ENCODE measurements at places on chromosomes 3 and 15.

DNA sequence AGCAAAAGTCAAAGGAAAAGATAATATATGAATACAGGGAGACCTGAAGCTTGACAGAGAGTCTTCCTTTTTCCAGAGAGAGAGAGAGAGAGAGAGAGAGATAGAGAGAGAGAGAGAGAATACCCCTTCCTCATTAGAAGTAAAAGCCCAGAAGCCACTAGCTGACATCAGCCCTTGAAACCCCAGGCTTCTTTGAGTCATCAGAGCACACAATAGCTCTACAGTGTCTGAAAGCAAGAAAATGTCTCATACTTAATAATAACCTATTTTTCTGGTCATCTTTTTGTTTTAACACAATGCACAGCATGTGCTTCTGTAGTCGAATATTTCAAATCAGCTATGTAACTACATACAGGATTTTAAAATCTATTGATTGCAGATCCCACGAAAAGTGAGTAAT is 109.2 kb upstream of the NANOGP8 start:
- no peak for DNase-seq

- no peak for DNase-seq
Observed at GRCh38 chr3:110062716-110063115, 725.4 kb upstream of the DPPA4 start.

GRCh38 chr15:59794229-59794886 is 105.2 kb upstream of the BNIP2 start:
- DNase-seq, result no peak

DNA sequence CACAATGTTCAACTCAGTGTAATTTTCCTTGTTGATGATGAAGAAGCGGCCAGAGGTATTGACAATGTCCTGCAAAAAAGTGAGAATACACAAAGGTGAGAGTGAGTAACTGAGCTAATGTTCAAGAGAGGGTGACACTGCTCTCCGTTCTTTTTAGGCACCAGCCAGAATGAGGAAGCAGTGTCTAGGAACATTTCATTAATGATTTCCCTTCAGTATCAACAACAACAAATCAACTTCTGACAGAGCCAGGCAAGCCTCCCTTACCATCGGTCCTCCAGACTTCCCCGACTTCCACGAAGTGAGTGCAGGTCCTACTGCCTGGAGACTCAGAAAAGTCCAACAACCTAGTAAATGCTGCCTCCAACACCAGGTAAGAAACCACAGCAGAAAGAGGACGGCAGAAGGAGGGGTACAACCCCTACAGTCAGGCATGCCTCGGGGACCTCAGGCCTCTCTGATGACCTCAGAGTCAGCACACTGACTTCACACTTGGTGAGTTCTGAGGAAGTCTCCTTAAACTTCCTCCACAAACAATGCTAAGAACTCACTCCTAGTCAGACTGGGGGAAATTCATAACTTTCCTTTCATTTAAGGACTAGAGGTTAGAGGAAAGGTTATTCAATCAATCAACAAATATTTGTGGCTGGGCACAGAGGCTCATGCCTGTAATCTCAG is 62.7 kb downstream of the NPTN start:
- no peak for DNase-seq

DNA sequence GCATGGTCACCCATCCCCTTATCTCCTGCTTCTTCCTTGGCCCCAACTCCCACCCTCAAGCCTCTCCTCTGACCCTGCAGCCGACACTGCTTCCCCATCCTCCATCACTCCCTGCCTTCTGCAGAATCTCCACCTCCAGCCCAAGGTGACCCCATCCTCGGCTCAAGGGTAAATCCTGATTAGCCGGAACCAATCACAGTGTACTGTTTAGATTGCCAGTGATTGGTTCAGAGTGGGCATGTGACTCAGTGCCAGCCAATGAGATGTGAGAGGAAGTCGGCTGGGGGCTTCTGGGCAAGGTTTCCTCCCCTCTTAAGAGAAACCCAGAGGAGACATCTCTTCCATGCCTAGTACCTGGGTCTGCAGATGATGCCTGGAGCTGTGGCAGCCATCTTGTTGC is 10.3 kb downstream of the CACNA2D2 start:
- DNase-seq, result no peak

DNA sequence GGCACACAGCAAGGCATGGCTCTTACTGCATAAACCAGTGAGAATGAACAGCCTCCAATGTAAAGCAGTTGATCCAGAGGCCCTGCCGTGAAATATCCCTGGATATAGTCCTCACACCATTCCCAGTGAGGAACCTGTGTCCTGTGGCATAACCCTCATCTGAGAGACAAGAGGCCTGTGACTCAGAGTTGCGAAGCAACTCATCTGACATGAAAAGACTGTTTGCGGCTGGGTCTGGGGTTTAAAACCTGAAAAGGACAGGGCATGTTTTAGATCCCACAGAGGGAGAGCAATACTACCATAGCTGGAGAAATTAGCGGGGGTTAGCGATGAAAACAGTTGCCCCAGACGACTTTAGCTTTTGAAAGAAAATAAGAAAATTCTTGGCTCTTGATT is 165.3 kb upstream of the BHLHE40 start:
- no peak for DNase-seq

DNA sequence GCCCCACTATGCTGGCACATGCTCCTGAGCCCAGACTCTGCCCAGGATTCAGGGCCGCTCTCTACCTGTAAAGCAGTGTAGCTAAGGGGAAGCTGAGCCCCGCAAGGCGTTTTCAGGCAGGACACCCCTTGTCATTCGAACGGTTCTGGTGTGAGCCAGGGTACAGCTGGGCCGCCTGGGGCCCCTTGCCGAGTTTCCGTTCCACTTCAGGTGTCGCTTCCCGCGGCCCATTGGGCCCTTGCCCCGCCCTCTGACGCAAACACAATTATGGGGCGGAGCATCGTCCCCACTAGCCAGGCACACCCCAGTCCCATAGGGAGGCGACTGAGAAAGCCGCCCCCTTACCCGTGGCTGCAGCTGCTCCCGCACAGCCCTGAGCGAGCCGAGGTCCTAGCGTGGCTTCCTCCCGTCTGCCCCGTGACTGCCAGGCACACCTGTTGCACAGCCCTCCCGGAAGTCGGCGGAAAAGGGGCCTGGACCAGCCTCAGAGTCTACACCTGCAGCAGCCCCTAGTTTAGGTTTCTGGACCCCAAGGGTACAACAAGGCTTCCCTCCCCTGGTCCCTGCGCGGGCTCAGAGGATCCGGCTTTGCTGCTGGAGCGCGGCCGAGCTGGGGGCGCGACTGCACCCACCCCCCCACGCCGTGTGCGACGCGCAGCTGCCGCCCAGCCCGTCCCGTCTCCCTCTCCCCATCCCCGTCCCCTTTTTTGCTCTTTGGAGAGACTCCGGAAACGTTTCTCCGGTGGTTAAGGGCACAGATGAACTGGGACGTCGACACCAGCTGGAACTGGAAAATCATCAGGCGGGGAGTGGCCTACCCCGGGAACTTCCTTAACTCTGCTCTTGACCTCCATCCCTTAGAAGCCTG is at the start of gene PLSCR2:
PLSCR2 (minus strand) TSS at position 412 of the 868 bp plus-strand sequence. CDS start 9,657 bp downstream, outside the sequence.
- no peak for DNase-seq

- DNase-seq, result no peak
Observed at GRCh38 chr3:168094580-168094876, 1.2 kb downstream of the GOLIM4 start.

GRCh38 chr3:155387571-155387970 is 94.1 kb upstream of the STRIT1 start:
- DNase-seq, result no peak

DNA sequence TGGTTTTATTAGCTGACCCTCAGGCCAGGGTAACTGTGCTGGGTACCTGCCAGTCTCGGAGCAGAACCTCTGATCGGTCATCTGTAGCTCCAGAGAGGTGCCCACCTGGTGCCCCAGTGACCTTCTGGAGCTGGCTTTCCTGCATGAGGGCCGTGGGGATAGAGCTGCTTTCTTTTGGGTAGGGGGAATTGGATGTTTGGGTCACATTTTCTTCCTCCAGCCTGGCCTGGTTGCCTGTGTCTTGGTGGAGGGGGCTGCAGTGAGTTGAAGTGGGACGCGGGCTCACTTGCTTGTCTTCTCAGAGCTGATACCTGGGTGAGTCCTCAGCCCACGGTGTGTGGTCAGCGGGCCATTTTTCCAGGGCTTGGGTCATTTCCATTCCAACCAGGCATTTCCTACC is 2.6 kb downstream of the ZNF710 start:
- DNase-seq, result no peak

DNA sequence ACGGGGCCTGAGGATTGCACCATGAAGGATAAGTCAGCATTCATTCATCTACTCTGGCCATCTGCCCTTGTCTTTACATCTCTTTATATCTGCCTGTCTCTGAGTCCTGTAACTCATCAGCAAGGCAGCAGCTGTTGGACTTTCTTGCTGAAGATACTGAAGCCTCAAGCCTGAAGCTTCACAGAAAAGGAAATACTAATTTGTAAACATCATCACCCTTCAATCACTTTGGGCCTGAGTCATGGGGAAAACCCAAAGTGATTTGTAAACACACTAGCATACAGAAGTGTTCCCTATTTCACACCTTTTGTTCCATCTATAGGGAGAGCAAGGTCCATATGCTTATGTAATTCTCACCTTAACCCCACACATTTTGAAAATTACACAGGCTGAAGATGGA is 928.2 kb downstream of the EPHA3 start:
- DNase-seq, result no peak

DNA sequence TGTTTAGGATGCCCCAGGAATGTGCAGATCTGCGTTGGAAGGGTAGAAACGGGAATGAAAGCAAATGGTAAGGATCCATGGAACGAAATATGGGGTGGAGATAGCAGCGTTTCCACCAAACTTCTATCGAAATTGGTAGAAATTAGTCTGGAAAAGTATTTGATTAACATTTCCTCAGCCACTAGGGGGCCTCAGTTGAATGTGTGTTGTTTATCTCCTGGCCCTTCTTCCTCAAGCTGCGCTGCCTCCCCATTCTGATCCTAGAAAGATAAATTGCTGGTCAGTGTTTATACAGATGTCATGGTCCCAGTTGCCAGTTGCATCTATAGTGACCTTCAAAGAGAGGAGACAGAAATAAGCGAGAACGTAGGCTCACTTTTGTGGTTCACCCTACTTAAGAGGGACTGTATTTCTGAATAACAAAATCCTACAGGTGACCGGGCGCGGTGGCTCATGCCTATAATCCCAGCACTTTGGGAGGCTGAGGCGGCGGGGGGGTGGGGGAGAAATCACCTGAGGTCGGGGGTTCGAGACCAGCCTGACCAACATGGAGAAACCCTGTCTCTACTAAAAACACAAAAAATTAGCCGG is 457.1 kb downstream of the SQOR start:
- DNase-seq, result no peak

- DNase-seq, result no peak
Observed at GRCh38 chr3:98800401-98800800, 37.3 kb downstream of the ST3GAL6 start.

GRCh38 chr15:55247766-55248427 is 41.7 kb downstream of the RAB27A start:
- no peak for DNase-seq

DNA sequence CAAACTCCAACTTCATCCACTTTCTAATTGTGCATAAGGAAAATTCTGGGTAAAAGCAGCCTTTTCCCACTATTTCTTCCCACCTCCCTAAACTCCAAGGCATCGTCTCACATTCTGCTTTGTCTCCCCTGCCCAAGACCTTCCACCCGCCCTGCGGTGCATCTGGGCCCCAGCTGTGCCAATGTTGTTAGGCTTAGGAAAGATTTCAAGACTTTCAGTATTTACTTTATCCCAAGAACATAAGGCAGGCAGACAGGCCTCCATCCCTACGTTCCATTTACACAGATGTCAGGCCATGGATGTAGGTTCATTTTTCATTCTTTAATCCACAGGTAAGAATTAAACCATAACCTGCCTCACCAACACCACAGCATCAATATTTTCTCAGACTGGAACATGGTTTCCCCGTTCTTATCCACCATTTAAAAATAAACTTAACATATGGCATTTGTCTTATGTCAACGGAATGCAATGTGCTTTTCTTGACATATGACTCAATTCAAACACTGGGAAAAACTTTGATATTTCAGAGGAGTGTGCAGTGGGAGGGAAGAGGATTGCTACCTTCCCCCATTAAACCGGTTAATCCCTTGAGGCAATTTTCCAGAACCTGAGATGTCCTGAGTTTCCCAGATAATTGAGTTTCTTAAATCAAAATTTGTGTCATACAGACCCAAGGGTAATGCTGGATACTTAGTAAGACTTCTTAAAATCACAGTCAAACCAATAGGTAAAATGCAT is 238.0 kb upstream of the LRIG1 start:
- DNase-seq, result no peak

DNA sequence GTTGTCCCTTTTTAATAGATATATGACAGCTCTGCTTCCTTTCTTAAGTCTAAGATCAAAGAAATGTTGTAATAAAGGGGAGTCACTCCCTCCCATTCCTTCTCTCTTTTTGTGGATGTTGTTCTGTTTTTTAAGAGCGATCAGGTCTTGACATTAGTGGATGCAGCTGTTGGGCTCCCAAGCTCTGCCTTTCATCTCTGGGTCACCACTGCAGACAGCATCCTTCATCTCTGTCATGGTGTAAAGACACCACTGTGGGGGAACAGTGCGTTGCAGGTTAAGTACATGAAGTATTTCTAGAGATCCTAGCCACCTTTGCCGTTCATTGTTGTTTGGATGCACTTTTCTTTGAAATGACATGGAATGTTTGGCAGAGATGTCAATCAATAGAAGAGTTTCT is 17.7 kb downstream of the FNDC3B start:
- DNase-seq, result no peak

- DNase-seq, result no peak
Observed at GRCh38 chr15:68715111-68715510, 105.6 kb downstream of the ANP32A start.

DNA sequence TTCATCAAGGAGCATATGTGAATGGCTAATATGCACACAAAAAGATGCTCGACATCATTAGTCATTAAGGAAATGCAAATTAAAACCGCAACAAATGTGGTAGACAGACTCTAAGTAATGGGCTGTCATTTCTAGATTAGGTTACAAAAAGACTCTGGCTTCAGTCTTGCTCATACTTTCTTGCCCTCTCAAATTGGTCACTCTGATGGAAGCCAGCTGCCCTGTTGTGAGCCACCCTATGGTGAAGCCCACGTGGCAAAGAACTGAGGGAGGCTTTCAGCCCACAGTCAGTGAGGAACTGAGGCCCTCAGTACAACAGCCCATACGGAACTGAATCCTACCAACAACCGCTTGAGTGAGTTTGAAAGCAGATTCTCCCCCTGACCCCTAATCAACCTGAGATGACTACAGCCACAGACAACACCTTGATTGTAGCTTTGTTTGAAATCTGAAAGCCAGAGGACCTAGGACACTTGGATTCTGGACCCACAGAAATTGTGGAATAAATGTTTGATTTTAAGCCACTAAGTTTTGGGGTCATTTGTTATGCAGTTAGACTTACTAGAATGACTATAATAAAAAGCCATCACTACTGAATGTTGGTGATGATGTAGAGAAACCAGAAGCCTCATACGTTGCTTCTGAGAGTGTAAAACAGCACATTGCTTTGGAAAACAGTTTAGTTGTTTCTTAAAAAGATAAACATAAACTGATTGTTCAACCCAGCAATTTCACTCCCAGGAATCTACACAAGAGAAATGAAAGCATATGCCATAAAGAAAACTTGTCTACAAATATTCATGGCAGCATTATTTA is 45.7 kb downstream of the EHHADH start:
- DNase-seq, result no peak

- no peak for DNase-seq
Observed at GRCh38 chr3:49158103-49158709, 7.9 kb downstream of the CCDC71 start.
